Stimulated activated CD8-positive, alpha-beta memory T cell treated with anti-CD3 and anti-CD28 coated beads, Interleukin-2, amount 100 ng/mL, for 48 hours (primary cell): ENCODE measurements at places on chromosomes 1 and 21.

DNA sequence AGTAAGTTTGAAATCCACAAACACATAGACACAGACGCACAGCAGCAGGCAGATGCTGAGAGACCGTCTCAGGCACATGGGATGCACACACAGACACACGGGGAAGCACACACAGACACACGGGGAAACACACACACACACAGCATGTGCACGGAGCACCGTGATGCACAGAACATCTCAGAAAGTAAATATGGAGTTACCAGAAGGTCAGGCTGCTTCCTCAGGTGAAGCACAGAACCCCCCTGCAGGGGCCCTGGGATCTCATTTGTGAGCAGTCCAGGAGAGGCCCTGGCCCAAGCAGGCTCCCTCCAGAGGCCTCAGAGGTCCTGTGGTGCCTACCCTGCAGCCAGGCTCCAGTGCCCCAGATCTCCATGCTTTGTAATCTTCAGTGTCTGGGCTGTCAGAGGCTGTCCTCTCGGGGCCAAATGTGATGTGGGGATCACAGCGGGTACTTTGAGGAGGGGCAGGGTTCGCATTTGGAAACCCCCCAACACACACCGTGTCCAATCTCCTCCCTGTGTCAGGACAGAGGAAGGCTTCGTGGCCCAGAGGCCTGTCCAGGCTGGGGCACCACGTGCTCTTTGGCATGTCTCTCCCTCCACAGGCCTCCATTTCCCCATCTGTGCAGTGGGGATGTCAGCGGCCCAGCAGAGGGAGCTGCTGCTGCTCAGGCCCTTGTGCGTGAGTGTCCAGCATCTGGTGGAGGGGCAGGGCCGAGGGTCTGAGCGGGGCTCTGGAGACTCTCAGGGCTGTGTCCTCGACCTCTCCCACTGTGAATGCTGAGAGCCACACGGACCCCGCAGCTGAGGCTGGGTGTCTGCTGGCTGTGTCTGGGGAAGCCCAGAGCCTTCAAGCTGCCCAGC is 23.0 kb upstream of the PRSS38 start:
- DNase-seq = no peak

- DNase-seq = peak; percentile 8
Measured at GRCh38 chr1:77282187-77282865, 507 bp downstream of the AK5 start.

- no peak for DNase-seq
Measured at GRCh38 chr21:45986316-45987051, 4.9 kb downstream of the COL6A1 start.

GRCh38 chr1:230753586-230754251 is 6.5 kb downstream of the CAPN9 start:
- no peak for DNase-seq

- DNase-seq = no peak
Measured at GRCh38 chr1:9376430-9376829, 83.7 kb downstream of the SPSB1 start.

GRCh38 chr1:217534566-217534965 is 96.3 kb downstream of the GPATCH2 start:
- DNase-seq = no peak

GRCh38 chr21:35420656-35421055 is 371.6 kb upstream of the RUNX1 start:
- no peak for DNase-seq

DNA sequence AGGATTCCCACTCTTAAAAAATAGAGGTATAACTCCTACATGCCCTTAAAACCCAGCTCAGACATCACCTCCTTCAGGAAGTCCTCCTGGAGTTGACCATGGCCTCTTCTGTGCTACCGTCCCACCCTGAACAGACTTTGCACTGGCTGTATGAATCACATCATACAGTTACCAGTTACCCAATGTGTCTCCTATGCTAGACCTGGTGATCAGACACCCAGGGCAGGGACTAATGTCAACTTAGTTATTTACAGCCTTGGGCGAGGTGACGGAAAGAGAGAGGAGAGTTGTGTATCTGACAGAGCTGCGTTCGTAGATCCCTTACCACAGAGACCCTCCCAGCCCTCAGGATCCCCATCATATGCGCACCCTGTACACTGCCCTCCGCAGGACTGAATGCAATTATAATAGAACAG is 72.7 kb downstream of the SLC66A1 start:
- DNase-seq = no peak

DNA sequence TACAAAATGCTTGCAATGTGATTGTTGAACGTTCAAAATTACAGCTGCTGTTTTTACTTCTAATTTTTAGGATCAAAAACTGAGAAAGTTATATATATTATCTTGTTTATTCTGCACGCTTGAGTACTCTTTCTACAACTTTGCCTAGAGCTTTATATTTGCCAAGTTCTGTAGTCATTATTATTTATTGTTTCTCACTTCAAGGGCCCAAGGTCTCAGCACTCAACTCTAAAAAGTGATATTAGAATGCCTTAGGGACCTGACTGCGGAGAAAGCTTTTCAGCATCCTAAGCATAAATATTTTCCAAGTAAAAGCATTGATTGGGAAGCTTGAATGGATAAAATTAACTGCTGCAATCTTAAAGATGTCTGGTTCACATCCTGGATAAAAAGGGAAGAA is 83.6 kb downstream of the UBE2U start:
- DNase-seq = no peak

DNA sequence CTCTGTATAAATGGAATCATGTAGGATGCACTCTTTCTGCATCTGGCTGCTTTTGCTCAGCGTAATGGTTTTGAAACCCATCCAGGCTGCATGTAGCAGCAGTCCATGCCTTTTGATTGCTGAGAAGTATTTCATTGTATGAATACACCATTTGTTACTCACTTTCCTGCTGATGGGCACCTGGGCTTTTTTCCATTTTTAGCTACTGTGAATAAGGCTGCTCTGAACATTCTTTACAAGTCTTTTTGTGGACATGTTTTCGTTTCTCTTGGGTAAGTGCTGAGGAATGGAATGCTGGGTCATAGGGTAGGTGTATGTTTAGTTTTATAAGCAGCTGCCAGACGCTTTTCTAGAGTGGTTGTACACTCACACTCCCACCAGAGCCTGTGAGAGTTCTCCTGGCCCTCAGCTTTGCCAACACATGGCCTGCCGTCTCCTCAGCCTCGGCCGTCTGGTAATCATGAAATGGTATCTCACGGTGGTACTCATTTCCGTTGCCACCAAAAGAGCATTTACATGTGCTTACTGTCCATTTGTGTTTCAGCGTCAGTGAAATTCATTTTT is 22.7 kb downstream of the SLX9 start:
- DNase-seq = no peak

DNA sequence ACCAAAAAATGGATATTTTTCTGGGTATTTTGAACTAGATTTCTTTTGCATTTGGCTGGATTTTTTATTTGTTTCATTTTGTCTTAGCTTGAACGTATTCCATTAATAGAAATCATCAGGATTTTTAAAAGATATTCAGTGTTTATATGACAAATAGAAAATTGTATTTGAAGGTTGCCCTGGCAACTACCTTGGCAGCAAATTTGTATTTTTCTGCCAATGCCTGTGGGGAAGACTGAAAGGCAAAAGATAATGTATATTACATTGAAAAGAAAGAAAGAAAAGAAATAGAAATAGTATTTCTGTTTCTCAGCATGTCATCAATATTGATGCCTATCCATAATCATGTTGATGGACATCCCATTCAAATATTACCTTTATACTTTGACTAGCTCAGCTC is 16.8 kb downstream of the VCAM1 start:
- DNase-seq = no peak

GRCh38 chr1:38253314-38253713 is 206.7 kb upstream of the POU3F1 start:
- no peak for DNase-seq

- DNase-seq = no peak
Measured at GRCh38 chr1:53420341-53420740, 38.9 kb upstream of the DMRTB1 start.

- DNase-seq = no peak
Measured at GRCh38 chr1:37031429-37031828, 2.9 kb downstream of the GRIK3 start.

DNA sequence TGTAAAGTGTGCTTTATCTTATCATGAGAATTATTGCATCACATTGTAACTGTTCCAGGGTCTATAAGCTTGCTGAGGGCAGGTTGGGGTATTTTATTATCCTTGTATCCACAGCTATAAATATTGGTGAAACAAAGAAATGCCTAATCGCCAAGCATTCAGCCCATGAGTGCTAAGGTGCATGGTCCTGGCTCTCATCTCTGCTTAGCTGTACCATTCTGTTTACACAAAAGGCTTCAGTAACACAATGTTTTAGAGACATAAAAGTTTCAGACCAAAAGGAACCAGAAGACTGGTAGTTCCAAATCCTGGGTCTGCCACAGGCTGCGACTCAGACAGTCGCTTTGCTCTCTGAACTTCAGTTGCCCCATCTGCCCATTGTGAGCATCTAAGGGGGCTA is 99.6 kb upstream of the C8B start:
- DNase-seq = no peak

DNA sequence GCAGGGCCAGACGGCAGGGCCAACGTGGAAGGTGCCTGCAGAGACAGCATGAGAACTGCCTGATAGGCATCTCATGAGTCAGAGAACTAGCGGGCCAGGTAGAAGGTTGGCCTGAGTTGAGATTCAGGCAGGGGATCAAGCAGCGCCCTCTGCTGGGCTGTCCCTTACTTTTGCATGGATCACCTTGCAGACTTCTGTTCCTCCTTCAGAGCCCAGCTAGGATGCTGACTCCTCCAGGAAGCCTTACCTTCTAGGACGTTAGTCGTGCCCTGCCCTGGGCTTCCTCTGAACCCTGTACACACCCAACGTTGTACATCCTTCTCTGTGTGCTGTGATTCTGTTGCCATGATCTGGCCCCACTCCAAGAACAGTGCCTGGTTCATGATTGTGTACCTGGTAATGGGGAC is 231.3 kb upstream of the VAMP3 start:
- peak; percentile 39 for DNase-seq

DNA sequence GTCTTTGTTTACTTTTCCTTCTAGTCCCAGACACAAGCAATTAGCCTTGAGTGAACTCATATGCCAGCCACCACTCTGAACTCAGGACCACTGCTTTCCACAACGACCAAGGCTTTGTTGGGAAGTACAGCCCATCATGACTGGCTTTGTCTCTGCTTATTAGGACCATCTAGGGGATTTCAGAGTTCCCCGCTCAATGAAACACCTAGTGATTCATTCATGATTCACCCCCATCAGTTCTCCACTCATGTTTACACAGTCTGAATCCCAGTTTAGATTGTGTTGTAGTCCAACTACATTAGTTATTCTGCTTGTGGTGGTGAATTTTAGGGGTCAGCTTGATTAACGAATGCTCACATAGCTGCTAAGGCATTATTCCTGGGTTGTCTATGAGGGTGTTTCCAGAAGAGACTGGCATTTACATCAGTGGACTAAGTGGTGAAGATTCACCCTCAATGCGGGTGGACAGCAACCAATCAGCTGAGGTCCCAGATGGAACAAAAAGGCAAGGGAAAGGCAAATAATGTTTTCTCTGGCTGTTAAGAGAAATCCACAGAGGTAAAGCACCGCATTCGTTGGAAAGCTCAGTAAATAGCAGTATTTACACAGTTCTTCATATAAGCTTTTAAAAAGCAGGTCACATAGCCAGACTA is 122.7 kb downstream of the RGS21 start:
- no peak for DNase-seq

- DNase-seq = peak; percentile 45
Measured at GRCh38 chr1:36156329-36157114, 562 bp downstream of the MAP7D1 start.

- DNase-seq = no peak
Measured at GRCh38 chr1:204103431-204103741, 30.5 kb downstream of the SOX13 start.

- no peak for DNase-seq
Measured at GRCh38 chr1:36739703-36740289, 257.1 kb upstream of the CSF3R start.

DNA sequence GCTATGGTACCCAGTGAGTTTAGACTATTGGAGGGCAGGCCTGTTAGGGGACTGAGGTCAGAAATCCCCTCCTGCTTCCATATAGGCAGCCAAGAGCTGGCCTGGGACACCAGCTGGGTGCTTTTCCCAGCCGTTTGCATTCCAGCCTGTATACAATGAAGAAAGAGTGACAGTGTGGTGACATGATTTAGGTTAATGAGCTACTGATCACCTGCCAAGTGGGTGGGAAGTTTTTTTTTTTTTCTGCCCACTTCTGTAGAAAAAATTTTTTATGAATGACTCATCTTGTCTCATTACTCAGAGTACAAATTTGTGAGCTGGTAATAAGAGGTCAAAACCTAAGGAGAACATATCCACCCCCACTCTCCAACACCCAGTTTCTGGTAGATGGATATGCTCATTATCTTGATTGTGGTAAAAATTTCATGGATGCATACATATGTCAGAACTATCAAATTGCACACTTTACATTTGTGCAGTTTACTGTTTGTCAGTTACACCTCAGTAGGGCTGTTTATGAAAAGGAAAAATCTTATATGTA is 16.4 kb upstream of the CGN start:
- no peak for DNase-seq

GRCh38 chr1:91889717-91890459 is 3.9 kb upstream of the TGFBR3 start:
- DNase-seq = no peak

DNA sequence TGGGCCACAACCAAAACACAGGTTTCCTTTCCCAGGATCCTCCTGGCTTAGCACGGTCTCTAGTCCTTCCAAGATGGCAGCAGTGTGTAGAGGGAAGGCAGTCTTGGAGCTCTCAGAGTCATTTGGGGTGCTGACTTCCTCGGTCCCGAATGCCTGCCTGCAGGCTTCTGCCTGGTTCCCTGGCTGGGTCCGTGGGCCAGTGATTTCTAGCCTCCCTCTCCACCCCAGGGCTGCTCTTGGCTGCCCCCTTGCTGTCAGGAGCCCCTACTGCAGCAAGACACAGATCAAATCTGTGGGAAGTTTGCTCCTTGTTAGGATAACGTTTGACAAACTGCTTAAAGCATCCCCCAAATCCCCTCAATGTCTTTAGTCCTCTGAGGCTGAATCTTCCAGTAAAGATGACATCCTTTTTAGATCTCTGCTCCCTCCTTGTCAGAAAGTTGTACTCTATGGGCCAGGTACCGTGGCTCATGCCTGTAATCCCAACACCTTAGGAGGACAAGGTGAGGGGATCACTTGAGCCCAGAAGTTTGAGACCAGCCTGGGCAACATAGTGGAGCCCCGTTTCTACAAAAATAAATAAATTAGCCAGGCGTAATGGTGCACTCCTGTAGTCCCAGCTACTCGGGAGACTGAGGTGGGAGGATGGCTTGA is 272.5 kb downstream of the RRAGC start:
- peak; percentile 27 for DNase-seq

DNA sequence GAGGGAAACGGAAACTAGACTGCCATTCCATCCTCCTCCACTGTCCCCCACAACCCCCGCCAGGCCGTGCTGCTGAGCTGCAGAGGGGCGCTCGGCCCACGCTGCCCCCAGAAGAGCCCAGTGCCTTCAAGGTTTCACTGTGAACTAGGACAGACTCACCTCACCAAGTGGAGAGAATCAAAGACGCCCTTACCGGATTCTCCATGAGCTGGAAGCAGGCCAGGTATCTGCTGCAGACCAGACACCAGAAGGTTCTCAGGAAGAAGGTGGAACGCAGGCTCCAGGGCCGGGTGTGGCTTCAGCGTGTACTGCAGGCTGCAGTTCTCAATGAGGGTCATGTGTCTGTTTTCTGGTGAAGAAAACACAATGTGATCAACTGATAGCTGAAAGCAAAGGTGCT is 30.6 kb downstream of the NPHP4 start:
- DNase-seq = no peak
